Dorsolateral prefrontal cortex (tissue), 122 donors: ENCODE measurements at places on chromosomes 2 and 18.
A peak's percentile ranks its signal among the peaks of the same experiment; 100 is the strongest.

DNA sequence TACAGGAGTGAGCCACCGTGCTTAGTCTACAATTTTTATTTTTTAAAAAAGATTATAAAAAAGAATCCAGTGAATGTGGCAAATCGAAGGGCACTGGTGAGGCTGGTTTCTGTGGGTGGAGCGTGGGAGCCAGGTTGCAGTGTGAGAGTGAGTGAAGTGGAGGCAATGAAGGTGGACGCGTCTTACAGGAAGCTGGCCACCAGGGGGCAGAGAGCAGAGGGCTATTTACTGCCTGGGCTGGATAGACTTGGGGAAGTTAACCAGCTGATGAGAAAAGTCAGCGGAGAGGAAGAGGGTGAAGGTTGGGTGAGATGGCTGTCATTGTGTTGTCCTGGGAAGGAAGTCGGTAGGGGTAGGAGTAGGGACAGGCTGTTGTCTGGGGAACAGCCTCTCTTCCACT lies 6.8 kb downstream of the SCTR start:
- DNase-seq, result no peak

GRCh38 chr2:235734168-235734567 lies 240.3 kb downstream of the AGAP1 start:
- DNase-seq, result no peak

GRCh38 chr2:154452906-154453493 lies 245.5 kb upstream of the KCNJ3 start:
- no peak for DNase-seq

- no peak for DNase-seq
Measured at GRCh38 chr2:88626171-88627054, 851 bp downstream of the EIF2AK3 start.

- no peak for DNase-seq
Measured at GRCh38 chr2:11812466-11813248, 66.2 kb downstream of the LPIN1 start.

DNA sequence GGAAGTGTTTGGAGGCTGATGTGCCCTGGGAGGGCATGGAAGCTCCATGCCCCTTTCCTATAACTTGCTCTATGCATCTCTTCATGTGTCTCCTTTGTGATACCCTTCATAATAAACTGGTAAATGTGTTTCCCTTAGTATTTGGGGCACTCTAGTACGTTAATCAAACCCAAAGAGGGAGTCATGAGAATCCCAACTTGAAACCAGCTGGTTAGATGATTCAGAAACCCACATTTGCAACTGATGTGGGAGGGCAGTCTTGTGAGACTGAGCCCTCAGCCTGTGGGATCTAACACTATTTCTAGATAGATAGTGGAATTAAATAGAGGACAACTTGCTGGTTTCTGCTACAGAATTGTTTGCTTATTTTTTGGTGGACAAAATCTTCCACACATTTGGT lies 20.3 kb downstream of the ANKRD30B start:
- no peak for DNase-seq

GRCh38 chr18:54149078-54149697 lies 75.3 kb downstream of the MBD2 start:
- no peak for DNase-seq

DNA sequence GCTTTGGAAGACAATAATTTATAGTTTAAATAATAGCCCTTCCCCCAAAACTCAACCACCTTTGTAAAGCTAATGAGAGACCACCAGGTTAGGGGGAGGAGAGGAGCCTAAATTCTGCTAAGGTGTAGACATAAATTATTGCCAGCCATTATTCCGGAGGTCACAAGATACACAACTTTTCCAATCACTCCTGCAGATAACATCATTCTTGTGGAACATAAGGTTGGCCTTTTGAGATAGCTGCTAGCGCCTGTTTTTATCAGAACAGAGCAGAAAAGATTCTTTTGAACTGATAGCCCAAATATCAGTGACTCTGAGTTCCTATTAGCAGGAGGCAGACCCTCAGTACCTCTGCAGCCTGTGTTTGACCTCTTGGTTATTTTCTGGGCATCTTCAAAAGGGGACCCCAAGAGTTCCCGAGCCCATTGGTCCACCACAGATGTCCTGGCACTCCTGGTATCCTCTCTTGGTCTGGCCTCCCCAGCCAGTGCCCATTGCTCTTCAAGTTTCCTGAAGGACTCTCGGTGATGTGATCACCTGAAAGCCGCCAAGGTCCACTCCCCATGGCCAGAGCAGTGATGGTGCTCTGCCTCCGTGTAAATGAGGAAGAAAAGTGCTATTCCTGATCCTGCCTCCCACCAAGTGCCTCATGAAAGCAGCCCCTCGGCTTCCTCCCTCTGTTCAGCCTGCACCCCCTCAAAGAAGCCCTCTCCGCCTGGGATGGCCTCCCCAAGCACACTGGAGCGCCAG lies 38.5 kb upstream of the LAPTM4A start:
- no peak for DNase-seq

DNA sequence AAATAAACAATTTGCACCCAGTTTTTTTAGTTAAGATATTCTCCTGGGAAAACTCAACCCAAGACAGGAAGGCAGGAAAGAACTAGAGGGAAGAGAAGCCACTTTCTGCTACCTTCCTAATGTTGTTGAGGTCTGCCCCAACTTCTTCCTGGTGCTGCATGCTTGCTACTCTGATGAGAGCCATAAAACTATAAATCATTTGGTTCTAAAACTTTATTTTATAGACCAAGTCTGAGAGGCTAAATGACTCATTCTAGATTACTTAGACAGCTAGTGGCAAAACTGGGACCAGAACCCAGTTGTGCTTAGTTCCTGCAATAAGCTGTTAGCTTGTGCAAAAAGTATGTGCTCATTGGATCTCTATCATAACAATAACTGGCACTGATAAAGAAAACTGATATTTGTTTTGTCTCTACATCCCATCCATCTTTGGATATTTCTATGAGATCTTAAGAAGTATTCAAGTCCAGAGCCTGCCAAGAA lies 344.9 kb upstream of the SLC14A2 start:
- no peak for DNase-seq

DNA sequence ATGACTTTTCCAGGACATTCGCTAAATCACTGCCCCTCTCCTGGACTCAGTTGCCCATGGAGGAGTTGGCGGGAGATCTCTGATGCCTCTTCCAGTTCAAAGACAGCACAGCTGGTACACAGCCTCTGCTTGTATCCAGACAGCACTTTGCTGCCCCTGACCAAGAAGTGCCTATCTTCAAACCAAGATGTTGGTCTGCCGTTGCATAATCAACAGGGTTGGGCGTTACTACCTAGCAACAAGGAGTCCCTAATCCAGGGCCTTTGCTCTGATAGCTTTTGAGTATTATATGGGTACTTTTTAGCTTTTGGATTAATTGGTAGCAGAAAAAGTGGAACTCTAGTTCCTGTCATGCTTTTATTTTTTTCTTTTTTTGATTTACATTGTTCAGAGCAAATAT lies 166.6 kb downstream of the FAM210A start:
- DNase-seq, result no peak

- no peak for DNase-seq
Measured at GRCh38 chr2:27771202-27771547, 344 bp upstream of the MRPL33 start.

- DNase-seq, result peak; percentile 15
Measured at GRCh38 chr18:63439334-63439733, 17.1 kb upstream of the VPS4B start.

- no peak for DNase-seq
Measured at GRCh38 chr2:234211797-234212196, 161.3 kb downstream of the SPP2 start.

GRCh38 chr2:60318544-60318943 lies 234.9 kb downstream of the BCL11A start:
- DNase-seq, result no peak

GRCh38 chr2:173286153-173286809 lies 68.4 kb upstream of the CDCA7 start:
- no peak for DNase-seq

- DNase-seq, result no peak
Measured at GRCh38 chr2:143397884-143398614, 268.8 kb downstream of the ARHGAP15 start.

- no peak for DNase-seq
Measured at GRCh38 chr18:50726960-50727589, 92.7 kb downstream of the MRO start.

- no peak for DNase-seq
Measured at GRCh38 chr2:44826601-44827000, 114.9 kb upstream of the SIX3 start.

DNA sequence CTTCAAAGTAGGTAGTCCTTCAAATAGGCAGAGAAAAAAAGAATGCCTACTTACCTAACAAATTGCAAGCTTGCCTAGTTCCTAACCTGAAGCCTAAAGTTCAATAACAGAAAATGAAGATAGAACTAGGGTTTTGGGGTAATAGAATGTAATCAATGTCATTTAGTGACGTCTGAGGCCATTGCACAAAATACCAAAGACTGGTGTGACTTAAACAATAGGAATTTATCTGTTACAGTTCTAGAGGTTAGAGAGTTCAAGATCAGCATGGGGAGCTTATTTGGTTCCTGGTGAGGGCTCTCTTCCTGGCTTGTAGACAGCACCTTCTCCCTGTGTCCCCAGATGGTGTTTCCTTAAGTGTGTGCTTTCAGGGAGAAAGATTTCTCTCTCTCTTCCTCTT lies 4.7 kb upstream of the NPC1 start:
- DNase-seq, result no peak

DNA sequence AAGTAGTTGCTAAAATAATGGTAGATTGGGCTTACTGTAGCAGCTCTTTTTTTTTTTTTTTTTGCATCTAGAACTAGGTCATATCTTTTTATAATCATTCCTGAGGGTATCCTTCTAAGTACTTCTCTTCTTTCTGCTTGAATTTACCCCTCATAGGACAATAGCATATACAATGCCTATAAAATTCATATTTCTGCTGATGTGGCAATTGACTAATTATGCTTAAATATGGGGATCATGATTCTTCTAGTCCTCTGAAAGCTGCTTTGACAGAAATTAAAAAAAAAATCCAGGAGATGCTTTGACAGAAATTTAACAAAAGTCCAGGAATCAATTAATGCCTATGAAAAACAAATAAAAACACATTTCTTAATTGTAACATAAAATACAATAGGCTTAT lies 358.4 kb downstream of the CCDC85A start:
- DNase-seq, result no peak

DNA sequence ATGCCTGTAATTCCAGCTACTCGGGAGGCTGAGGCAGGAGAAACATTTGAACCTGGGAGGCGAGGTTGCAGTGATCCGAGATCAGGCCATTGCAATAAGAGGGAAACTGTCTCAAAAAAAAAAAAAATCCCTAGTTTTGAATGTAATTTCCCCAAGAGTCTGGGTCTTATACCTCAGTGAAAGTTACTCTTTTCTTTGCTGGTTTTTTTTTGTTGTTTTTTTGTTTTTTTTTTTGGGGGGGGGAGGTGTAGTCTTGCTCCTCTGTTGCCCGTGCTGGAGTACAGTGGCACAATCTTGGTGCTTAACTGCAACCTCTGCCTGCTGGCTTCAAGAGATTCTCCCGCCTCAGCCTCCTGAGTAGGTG lies 22.8 kb downstream of the EML4 start:
- no peak for DNase-seq

GRCh38 chr2:156333274-156333950 lies 891 bp upstream of the NR4A2 start:
- no peak for DNase-seq

DNA sequence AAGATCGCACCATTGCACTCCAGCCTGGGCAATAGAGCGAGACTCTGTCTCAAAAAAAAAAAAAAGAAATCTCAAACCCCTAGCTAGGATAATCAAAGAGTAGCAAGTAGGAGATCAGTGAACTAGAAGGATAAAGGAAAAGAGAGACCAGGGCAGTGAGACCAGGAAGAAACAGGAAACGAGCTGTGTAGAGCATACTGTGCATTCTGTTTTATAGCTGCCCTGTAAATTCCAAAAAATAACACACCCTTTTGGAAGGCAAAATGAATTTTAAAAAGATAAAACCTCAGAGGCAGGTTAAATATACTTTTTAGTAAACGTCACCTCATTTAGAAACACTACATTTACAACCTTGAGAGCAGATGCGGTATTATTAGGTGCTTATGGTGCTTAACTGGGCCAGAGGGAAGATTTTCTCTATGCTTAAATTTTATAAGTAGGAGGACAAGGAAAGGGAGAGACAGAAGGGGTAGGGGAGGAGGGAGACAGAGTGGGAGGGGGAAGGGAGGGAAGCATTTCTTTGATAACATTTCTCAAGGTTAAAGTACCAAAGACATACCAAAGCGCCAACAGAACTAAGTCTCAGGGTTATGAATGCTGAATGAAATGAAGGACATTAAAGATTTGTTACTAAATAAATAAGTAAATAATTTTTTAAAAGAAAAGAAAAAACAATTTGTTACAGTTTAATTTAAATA lies 30.1 kb downstream of the FEZ2 start:
- DNase-seq, result no peak

- DNase-seq, result no peak
Measured at GRCh38 chr2:29129586-29130281, 14.5 kb downstream of the CLIP4 start.

GRCh38 chr2:29241955-29242565 lies 126.8 kb downstream of the CLIP4 start:
- DNase-seq, result no peak

- no peak for DNase-seq
Measured at GRCh38 chr2:99926986-99927385, 215.4 kb downstream of the AFF3 start.

- no peak for DNase-seq
Measured at GRCh38 chr2:98736464-98736889, 5.5 kb upstream of the MGAT4A start.

GRCh38 chr2:121903037-121903689 lies 147.7 kb downstream of the TSN start:
- no peak for DNase-seq

DNA sequence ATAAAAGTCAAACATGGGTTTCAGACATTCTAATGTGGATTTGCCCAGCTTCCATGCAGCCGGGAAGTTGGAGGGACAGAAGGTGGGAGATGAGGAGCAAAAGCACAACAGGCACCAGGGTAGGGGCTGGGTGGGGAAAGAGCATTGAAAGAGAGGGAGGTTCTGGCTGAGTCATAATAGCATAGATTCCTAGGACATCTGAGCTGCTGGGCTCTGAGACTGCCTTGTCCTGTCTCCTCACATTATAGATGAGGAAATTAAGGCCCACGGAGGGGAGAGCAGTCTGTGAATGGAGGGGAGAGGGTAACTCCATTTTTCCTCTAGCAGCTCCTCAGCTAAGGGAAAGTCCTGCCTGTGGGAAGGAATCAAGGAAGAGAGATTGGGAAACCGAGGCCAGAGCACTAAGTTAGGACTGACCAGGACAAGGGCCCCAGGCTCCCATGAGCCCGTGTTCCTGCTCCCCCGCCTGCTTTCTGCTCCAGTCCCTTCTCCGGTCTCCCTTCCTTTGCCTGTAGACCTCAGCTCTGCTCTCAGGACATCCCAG lies 26.2 kb downstream of the SH2D6 start:
- DNase-seq, result no peak

- DNase-seq, result no peak
Measured at GRCh38 chr2:166627893-166628292, 133.8 kb upstream of the SCN7A start.

DNA sequence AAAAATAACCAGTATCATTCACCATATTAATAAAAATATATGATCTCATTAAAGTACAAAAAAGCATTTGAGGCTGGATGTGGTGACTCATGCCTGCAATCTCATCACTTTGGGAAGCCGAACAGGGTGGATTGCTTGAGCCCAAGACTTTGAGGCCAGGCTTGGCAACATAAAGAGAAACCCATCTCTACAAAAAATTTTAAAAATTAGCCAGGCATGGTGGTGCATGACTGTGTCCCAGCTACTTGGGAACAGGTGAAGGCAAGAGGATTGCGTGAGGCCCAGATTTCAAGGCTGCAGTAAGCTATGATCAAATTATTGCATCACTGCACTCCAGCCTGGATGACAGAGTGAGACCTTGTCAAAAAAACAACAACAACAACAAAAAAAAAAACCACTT lies 75.9 kb downstream of the RAD51AP2 start:
- no peak for DNase-seq

- no peak for DNase-seq
Measured at GRCh38 chr2:11997142-11997541, 250.7 kb downstream of the LPIN1 start.
